ENCODE measurements at places on chromosomes 11 and 22.

GRCh38 chr11:116043857-116044256 is 539.6 kb upstream of the CADM1 start:
- DNase-seq, result no peak

- DNase-seq, result no peak
Measured at GRCh38 chr11:102241026-102241425, 76.3 kb upstream of the BIRC3 start.

DNA sequence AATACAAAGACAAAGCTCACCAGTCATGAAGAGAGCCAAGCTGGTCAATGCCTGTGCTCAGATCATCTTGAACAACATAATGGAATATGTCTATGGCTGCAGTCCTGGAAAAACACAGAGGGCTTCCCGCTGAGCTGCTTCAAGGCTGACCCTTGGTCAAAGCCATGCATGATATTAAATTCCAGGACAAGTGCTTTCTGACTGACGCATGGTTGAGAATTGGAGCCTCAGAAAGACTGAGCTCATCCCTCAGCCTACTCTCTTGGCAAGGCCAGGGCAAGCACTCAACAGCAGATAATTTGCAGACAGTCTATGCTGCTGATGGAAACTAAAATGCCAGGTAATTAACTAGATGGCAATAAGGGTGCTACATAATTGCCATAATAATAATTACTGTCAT is 89.2 kb downstream of the GALNT18 start:
- DNase-seq, result no peak

GRCh38 chr22:33028234-33028633 is 29.9 kb downstream of the SYN3 start:
- no peak for DNase-seq

GRCh38 chr22:32574411-32574810 is 99.8 kb downstream of the FBXO7 start:
- DNase-seq, result no peak

GRCh38 chr11:92978271-92979111 is 9.0 kb downstream of the MTNR1B start:
- no peak for DNase-seq

DNA sequence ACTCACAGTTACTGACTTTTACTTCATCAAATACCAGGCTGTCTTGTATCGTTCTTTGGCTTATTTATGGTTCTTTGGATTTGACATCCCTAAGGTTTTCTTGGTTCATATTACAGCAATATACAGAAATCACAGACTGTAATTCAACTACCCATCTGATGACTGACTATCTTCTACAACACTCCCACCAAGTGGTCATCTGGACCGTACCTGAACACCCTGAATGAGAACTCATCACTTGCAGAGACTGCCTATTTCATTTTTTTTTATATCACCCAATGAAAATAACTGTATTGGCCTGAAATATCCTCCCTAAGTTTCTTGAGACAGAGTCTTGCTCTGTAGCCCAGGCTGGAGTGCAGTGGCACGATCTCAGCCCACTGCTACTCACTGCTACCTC is 9.5 kb upstream of the UPB1 start:
- no peak for DNase-seq

DNA sequence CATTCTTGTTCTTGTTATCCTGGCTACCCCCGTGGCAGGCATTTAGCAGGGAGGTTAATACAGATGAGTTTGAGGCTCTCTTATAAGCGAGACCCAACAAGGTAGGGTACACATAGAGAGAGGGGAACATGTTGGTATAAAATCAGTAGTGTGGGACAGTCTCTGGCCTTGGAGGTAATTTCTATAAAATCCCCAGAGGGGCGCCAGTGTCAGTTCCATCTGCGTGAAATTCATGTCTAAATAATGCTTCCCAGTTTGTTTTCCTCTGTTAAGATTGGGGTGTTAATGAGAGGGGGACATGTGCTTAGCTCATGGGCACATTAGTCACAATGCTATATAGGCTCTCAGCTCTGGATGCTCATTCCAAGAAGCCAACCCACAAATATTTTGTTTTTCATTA is 150.7 kb downstream of the MYO18B start:
- DNase-seq, result no peak

GRCh38 chr11:71207563-71207962 is 44.8 kb downstream of the SHANK2 start:
- no peak for DNase-seq

- DNase-seq, result no peak
Measured at GRCh38 chr22:39502789-39503409, 809 bp downstream of the MIEF1 start.

DNA sequence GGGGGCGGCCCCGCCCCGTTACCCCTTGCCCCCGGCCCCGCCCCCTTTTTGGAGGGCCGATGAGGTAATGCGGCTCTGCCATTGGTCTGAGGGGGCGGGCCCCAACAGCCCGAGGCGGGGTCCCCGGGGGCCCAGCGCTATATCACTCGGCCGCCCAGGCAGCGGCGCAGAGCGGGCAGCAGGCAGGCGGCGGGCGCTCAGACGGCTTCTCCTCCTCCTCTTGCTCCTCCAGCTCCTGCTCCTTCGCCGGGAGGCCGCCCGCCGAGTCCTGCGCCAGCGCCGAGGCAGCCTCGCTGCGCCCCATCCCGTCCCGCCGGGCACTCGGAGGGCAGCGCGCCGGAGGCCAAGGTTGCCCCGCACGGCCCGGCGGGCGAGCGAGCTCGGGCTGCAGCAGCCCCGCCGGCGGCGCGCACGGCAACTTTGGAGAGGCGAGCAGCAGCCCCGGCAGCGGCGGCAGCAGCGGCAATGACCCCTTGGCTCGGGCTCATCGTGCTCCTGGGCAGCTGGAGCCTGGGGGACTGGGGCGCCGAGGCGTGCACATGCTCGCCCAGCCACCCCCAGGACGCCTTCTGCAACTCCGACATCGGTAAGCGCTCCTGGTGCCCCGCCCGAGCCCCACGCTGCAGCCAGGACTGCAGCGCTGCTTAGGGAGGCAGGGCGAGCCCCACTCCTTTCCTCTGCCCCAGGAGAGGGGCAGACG is at the start of gene TIMP3:
Gene TIMP3, plus strand, starts transcription at position 169 of the 700 bp plus-strand sequence. Its CDS starts 297 bp downstream, at position 466.
- no peak for DNase-seq

- DNase-seq, result no peak
Measured at GRCh38 chr22:44193535-44193891, 12.8 kb downstream of the PARVG start.
